ENCODE measurements at places on chromosomes 12 and 14.

GRCh38 chr14:50944647-50945413 is 547 bp upstream of the PYGL start:
- peak; percentile 70 for ATAC-seq

GRCh38 chr12:33322519-33322918 is 117.1 kb downstream of the SYT10 start:
- no peak for ATAC-seq

DNA sequence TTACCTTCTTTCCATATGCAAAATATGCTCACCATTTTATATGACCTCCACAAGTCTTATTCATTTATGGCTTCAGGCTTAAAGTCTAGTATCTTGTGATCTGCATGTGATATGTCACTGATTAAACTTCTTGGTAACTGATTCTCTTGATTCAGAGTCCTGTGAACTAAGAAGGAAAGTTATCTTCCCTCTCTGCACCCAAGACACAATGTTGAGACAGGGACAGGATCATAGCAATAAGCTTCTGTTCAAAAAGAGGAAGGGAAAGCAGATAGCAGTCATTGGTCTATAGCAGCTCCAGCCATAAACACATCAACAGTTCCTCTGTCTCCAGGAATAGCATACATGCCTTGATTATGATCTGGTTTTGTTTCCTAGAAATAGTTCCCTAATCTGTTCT is 103.1 kb downstream of the UNC79 start:
- no peak for ATAC-seq

GRCh38 chr12:12684375-12685106 is 11.4 kb downstream of the GPR19 start:
- peak; percentile 35 for ATAC-seq

- ATAC-seq: no peak
These were observed 130.8 kb downstream of the CAPZA3 start for GRCh38 chr12:18868717-18869116.

DNA sequence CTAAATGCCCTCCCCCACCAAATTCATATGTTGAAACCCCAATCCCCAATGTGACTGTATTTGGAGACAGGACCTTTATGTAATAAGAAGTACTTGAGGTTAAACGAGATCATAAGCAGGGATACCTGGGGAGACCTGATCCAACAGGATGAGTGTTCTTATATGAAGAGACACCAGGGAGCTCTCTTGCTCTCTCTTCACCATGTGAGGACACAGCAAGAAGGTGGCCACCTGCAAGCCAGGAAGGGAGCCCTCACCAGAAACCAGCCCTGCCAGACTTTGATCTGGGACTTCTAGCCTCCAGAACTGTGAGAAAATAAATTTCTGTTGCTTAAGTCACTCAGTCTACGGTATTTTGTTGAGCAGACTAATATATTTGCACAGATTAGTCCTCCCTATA is 113.6 kb downstream of the NUAK1 start:
- no peak for ATAC-seq

GRCh38 chr14:68759017-68759560 is 33.8 kb downstream of the ZFP36L1 start:
- ATAC-seq: no peak

GRCh38 chr14:99460793-99461192 is 19.9 kb downstream of the SETD3 start:
- no peak for ATAC-seq

- ATAC-seq: no peak
These were observed 92.9 kb downstream of the SLCO1B1 start for GRCh38 chr12:21223930-21224329.

DNA sequence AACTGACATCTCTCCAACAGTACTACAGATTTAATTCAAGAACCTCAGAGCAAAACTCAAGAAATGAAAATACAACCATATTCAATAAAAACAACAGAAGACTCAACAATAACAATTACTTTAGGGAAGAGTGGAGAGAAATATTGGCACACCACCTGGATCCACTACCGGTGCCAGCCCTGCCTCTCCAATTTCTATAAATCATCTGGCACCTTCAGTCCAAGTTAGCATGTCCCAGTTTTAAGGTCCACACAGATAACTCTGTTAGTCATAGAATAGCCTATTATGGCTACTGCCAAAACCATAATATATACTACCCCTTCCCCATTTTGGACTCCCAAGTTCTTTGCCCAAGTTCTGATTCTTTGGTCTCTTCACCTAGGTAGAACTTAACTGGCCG is 69.9 kb upstream of the PSMA6 start:
- ATAC-seq: no peak

GRCh38 chr12:26370098-26370497 is 174.7 kb downstream of the SSPN start:
- ATAC-seq: peak; percentile 27

DNA sequence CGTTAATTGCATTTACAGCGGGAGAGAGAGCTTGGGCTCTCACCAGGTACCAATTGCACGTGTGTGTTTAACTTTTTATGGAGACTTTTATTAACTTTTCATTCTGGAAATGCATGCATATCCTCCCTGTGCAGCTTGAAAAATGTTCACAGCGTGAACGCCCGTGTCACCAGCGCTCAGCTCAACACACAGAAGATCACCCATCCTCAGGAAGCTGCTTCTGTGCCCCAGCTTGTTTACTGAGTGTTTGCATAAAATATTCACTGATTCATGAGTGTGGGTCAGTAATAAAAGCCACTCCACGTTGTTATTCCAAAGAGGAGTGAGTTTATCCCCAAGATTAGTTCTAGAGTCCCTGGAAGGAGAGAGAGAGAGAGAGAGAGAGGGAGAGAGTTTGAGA is 75.5 kb upstream of the FZD10 start:
- no peak for ATAC-seq

GRCh38 chr12:122684297-122684813 is 18.8 kb downstream of the HCAR2 start:
- no peak for ATAC-seq

- peak; percentile 50 for ATAC-seq
These were observed 381.8 kb downstream of the EGLN3 start for GRCh38 chr14:33568935-33569579.

DNA sequence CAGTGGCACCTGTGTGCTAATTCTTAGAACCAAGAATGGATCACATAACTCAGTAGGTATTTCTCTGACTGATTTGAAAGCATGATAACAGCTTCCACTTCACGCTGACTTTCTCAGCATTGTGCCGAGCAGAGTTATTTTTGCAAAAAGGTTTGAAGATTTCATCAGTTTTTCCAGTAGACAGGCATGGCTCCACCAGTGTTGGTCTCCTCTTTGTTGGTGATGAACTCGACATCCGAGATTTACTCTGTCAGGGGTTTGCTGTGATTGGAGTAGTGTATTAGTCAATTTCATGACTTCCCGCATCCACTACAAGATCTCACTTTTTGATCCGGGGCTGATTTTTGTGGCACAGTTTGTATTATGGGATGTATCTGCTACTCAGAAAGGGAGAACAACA is 85.3 kb downstream of the PRKCH start:
- ATAC-seq: no peak

GRCh38 chr14:41699486-41699885 is 92.8 kb downstream of the LRFN5 start:
- no peak for ATAC-seq

- no peak for ATAC-seq
These were observed 254.4 kb upstream of the BTG1 start for GRCh38 chr12:92400006-92400405.

DNA sequence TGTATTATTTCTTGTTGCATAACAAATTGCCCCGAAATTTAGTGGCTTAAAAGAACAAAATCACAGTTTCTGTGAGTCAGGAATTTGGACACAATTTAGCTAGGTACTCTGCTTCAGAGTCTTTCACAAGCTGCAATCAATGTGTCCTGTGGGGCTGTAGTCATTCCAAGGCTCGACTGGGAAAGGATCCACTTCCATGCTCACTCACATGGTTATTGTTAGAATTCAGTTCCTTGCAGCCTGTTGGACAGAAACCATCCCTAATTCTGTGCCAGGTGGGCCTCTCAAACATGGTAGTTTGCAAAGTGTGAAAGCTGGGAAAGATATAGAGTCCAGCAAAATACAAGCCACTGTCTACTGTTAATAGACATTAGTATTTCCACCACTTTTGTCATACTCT is 59.7 kb upstream of the ARID2 start:
- no peak for ATAC-seq

GRCh38 chr14:68342216-68342763 is 450.6 kb downstream of the ZFP36L1 start:
- no peak for ATAC-seq

- ATAC-seq: no peak
These were observed 83.4 kb downstream of the CNTN1 start for GRCh38 chr12:40775661-40776060.

DNA sequence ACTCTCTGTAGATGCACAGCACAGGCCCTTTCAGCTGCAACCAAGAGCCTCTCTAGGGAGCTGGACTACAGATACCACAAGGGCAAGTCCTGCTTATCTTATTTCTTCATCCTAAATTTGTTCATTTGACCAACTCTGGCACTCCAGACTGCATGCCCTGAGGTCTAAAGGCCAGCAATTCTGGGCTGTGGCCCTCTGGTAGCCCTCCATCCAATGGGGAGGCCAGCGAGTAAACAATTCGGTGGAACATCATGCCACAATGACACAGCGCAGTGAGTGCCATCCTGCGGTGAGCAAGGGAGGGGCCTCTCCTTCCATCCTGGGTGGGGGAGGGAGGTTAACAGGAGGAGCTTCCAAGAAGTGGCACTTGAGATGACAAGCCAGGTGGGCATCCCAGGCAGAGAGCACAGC is 652 bp upstream of the SELPLG start:
- no peak for ATAC-seq

DNA sequence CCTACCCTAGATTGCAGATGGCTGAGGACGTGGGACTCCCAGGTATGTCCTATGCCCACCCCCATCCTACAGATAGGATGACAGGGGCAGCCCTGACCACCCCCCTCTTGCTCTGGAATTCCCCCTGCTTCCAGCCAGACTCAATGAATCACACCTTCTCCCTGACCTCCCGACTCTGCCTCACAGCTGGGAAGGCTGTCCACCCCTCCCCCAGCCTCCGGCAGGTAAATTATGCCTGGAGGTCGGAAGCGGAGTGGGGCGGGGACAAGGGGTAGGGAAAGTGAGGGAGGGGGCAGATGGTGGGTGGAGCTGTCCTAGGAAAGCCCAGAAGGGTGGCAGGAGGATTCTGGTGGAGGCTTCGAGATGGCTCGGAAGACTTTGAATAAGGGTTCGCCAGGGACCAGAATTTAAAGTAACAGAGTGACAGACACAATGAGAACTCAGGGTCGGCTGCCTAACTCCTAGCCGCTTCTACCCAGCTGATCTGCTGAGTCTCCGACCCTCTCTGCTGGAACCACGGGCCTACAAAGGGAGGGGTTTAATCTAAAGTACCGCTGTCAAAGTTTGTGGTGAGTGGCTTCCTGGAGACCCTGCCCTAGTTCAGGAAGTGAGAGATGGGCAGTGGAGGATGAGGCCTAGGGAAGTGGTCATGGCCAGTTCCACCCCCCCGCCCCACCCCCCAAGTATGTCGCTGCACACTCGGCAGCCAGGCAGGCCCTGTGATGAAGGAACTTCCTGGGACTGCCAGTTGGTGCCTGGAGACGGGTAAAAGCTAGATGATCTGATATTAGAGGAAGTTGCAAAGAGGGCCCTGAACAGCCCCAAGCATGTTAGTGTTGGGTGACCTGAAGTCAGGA is 4.2 kb downstream of the PLEKHG3 start:
- no peak for ATAC-seq

- ATAC-seq: peak; percentile 62
These were observed 106.3 kb downstream of the SPTSSA start for GRCh38 chr14:34355584-34356263.

GRCh38 chr12:58502226-58502625 is 418.1 kb downstream of the LRIG3 start:
- ATAC-seq: peak; percentile 85

DNA sequence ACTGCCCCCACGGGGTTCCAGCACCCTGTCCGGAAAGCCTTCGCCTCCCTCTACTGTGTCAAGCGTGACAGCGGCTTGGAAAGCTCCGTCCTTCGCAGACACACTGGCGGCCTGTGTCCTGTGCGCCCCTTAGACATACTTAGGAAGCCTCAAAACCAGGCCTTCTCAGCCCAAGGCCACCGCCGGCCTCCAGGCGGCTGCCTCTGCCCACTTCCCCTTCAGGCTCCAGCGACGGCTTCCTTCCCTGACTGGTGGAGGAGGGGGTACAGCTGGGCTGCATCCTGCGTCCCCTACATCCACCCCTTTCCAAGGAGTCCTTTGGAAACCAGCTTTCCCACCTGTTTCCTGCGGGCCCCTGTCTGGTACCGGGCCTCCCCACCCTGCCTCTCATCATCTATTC is 2.5 kb upstream of the CACNA2D4 start:
- ATAC-seq: no peak

DNA sequence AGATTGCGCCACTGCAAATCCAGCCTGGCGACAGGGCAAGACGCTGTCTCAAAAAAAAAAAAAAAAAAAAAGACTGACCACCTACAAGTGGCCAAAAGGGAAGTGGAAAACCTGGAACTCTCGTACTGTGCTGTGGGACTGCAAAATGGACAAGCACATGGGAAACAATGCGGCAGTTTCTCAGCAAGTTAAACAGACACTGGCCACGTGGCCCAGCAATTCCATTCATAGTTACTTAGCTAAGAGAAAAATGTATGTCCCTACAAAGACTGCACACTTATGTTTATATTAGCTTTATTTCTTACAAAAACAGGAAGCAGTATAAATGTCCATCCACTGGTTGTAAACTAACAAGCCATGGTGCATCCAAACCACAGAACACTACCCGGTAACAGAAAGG is 5.6 kb downstream of the CHFR start:
- ATAC-seq: no peak

GRCh38 chr14:90911121-90911520 is 94.9 kb upstream of the TTC7B start:
- no peak for ATAC-seq

DNA sequence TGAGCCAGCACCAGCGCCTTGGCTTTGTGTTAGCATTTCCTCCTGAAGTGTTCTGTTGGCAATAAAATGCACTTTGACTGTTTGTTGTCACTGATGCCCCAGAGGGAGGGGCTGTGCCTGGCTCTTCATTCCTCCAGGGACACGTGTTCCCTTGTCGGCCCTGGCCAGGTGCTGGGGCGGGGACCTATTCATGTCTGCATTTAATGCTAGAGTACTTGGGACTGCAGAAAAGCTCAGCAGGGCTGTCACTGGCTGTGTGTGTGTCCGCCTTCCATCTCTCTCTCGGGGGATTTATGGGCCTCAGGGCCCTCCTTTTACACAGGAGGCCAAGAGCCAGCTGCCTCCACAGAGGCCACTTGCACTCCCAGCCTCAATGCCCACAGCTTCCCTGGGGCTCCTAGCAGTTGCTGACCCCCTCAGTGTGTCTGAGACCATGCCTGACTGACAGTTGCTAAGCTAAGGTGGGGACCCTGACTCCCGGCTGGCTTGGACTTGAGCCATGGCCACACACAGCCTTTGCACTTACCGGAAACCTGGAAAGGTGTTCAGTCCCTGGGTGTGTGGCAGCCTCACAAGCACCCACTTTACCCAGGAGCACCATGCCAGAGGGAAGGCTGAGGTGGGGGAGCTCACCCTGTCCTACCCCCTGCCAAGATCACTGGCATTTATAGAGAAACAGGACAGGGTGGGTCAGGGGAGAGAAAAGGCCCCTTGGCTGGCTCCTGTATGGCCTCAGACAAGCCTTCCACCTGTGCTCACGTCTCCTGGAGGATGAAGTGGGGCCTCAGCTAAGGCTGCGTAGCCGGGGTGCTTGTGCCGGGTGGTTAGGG is 27.8 kb downstream of the HIP1R start:
- no peak for ATAC-seq

GRCh38 chr12:28209782-28210181 is 19.5 kb downstream of the CCDC91 start:
- no peak for ATAC-seq

- no peak for ATAC-seq
These were observed 11.7 kb upstream of the MYL2 start for GRCh38 chr12:110932046-110932445.

GRCh38 chr12:13780453-13780852 is 200.9 kb downstream of the GRIN2B start:
- no peak for ATAC-seq

Data from motor neuron (in vitro differentiated cells).